AG20443 (cell line): ENCODE measurements at places on chromosomes 2 and 18.
A peak's percentile ranks its signal among the peaks of the same experiment; 100 is the strongest.

- DNase-seq: no peak
These were observed at the start of gene SEPTIN2 for GRCh38 chr2:241315879-241316631. TSS of gene SEPTIN2 (plus strand) at chr2:241315925. CDS start at chr2:241324233, 8,308 bp downstream.

DNA sequence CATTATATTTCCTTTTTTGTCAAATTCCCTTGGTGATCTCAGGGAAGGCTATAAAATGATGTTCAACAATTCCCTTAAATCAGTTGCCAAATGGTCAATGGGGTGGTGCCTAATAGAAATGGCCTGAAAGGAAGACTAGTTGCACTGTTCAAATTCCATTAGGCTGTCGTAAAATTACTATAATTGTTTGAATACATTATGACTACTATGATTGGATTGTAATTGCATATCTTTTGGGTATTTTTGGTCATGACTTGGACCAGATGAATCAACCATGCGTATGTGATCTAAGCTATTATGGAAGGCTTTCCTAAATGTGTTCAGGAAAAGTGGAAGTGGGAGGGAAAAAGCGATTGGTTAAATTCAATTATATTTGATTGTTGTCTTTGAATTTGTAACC, 41.3 kb upstream of the KCNE4 start:
- DNase-seq: peak; percentile 71

DNA sequence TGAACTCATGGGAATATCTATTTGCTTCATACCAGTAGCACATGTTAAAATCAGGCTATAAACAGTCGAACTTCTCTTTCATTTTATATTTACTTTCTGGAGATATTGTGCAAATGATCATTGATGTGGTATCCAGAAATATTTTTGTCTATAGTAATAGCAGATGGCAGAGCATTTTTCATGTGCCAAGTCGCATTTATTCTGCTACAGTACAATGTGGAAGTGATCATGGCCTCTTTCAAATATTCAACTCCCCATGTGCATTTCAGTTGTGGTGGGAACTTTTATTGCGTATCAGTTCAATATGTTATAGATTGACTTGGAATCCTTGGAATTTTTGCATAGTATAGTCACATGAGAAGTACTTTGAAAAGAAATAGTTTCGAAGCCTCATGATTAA, 57.4 kb downstream of the RHBDD1 start:
- DNase-seq: no peak

- DNase-seq: peak; percentile 64
These were observed 123.5 kb upstream of the EML6 start for GRCh38 chr2:54599914-54600313.

DNA sequence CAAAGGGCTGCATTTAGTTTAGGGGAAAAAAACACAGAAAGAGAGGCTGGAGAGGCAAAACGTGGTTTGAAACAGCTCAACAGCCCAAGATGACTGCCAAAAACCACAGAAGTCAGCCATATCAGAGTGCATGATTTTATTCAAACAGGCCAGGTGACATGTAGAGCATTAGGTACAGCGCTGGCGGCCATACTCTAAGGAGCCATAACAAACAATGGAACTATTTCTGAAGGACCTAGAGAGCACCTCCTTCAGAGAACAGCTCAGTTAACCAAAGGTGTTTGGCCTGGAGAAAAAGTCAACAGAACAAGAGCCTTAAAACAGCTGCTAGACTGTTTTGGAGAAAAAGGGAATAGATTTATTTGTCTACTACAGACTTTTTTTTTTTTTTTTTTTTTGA, 2.6 kb downstream of the THADA start:
- no peak for DNase-seq

- no peak for DNase-seq
These were observed 5.9 kb downstream of the TMEM178A start for GRCh38 chr2:39671604-39672003.

GRCh38 chr2:226176283-226176984, 623.2 kb downstream of the IRS1 start:
- DNase-seq: no peak

DNA sequence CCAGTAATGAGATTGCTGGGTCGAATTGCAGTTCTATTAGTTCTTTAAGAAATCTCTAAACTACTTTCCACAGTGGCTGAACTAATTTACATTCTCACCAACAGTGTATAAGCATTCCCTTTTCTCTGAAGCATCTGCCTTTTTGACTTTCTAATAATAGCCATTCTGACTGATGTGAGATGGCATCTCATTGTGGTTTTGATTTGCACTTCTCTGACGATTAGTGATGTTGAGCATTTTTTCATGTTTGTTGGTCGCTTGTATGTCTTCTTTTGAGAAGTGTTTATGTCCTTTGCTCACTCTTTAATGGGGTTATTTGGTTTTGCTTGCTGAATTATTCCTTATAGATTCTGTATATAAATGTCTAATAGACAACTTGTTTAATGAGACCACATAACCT, 69.6 kb upstream of the UGP2 start:
- no peak for DNase-seq

- no peak for DNase-seq
These were observed 31.1 kb upstream of the PPP1R1C start for GRCh38 chr2:181954538-181954883.

DNA sequence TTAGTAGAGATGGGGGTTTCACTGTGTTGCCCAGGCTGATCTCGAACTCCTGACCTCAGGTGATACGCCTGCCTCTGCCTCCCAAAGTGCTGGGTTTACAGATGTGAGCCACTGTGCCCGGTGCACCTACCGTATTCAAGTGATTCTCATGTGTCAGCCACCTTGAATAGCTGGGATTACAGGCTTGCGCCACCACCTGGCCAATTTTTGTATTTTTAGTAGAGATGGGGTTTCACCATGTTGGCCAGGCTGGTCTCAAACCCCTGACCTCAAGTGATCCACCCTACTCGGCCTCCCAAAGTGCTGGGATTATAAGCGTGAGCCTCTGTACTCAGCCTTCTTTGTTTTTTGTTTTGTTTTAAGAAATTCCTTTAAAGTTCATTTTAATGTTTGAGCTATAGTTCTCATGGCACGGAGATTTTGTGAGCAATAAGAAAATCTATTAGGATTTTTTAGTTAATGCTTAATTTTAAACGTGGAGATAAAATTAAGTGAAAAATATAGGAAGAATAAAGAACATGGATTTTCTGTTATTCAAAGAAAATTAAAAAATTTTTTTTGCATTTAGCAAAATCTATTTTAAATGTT, 242.6 kb downstream of the PHLPP1 start:
- DNase-seq: no peak

DNA sequence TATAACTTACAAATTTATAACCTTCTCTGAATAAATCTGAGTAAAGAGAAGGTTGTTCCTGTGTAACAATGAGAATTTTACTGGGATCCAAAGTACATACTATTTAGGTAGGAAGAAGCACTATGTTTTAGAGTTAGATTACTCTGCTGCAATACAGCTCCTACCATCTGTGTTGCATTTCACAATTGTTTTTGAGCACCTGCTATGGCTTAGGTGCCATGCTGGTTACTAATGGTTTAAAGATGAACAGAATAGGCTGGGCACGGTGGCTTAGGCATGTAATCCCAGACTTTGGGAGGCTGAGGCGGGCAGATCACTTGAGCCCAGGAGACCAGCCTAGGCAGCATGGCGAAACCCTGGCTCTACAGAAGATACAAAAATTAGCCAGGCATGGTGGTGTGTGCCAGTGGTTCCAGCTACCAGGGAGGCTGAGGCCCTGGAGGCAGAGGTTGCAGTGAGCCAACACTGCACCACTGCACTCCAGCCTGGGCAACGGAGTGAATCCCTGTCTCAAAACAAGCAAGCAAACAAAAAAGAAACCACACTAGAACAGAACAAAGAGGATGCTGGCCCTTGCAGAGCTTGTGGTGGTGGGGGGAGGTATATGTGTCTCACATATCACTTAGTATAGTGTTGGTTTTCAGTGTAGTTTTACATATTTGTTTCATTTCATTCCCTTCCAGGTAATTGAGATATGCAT, 56.7 kb downstream of the SPTBN1 start:
- no peak for DNase-seq

DNA sequence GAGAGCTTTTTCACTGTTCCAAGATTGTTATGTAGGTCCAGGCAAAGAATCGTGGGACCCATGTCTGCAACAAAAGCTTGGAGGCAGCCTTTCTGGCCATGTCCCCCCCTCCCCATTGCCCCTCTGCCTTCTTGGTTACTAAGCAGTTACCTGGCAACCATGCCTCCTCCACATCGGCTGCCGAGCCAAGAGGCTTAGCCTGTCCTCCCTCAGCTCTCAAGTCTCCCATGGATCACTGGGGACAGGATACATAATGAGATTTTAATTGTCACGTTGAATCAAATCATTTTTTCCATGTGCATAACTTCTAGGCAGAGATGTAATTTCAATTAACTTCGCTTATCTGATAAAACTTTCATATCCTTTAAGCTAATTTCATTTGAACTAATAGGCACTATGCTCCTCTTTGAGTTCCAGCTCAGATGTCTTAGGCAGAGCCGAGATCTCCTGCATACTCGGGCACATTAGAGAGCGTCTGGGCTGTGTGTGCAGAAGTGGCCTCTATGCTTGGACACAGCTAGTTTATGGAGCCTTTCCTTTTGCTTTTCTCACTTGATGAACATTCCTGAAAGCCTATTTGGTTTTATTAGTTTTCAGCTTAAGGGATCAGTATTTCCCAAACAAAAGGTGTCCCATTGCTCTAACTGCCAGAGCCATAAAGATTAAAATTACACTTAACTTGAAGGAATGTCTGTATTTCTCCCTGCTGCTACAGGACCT, 80.7 kb downstream of the LYPD1 start:
- DNase-seq: no peak

- no peak for DNase-seq
These were observed 62.1 kb downstream of the SCN3A start for GRCh38 chr2:165141601-165142354.

DNA sequence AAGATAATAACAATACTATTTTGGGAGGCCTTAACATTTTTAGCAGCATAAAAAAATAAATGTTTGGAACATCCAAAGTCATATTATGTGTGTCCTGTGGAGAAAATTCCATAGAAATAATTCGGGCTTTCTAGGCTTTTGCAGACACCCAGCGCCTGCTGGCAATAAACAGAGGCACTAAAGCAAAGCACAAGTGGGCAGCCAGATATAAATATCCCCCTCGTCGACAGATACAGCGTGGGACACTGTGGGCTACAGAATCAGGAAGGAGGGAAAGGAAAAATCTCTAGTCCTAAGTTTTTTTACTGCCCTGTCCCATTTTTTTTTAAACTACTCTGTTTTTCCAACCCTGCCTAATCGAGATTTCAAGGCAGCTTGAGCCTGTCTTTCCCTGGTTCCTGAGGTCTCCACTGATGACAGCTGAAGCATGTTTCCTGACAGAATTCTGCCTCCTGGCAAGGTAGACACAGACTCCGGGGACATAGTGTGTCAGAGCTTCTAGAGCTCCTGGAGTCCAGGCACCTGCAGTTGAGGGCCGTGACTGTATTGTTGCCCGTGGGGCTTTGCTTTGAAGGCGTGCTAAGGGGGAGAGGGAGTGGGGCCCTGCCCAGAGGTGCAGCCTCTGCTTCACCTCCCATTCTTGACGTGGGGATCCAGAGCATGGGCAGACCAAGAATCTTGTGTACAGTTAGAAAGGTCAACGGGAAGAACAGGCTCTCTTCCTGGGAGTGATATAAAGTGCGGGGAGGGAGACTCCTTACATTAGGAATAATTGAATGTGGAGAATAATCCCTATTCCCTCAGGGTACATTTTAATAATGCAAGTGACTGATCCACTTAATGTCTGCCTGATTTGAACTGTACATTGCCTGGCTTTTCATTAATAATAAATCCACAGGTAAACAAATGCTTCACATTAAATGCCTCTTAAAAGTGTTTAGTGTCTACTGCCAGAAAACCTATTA, 232.3 kb downstream of the DCC start:
- no peak for DNase-seq

GRCh38 chr2:128282976-128283810, 35.5 kb downstream of the HS6ST1 start:
- DNase-seq: no peak

- no peak for DNase-seq
These were observed 576.5 kb downstream of the NRXN1 start for GRCh38 chr2:50455351-50455939.

DNA sequence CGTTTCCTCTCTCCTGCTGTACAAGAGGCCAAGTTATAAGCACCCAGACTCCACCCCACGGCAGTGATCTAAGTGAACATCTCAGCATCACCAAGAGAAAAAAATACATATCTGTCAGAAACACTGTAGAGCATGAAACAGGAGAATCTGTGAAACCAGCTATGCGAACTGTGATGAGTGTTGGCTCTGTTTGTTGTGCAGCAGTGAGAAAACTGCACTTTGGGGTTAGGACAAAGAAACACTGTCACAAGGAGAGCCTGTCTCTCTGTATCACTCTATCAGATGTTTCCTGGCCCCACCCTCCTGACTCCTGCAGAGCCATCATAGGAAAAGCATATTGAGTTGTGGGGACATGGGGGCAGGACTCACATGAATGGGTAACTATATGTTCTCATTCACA, 87.1 kb downstream of the LAMA3 start:
- DNase-seq: no peak

DNA sequence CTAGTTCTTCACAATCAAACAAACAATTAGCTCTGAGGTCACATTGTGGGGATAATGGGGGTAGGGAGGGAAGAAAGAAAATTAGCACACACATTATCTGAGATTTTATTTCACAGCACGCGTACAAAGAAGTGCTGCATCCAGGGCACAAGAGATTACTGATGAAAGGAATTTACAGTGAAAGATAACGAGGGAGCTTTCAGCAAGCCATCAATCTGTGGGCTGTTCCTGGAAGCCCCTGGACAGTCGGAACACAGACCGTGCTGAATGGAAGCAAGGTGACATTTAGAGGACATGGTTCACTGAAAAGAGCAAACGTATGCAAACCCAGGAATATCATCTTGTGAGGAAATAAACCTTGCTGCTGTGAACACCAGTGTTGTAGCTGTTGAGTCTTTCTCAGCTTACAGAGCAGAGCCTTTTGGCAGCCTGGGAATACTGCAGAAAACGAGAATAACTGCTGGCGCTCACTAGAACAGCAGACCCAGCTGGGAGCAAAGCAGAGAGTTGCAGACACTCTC, 63.2 kb downstream of the SCG2 start:
- DNase-seq: no peak

DNA sequence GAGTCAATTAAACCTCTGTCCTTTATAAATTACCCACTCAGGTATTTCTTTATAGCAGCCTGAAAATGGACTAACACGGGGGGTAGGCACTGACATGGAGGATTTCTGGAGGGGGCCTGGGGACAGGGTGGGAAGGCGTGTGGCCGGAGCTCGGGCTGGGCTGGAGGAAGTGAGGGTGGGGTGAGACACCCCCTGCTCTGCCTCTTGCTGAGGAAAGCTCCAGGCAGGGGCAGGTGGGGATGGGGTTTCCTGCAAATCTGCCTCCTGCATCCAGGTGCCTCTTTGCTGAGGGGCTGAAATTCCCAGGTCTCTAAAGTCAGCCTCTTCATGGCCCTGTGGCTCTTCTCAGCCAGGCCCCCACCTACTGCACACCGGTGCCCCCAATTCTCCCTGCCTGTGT, 25.7 kb upstream of the OTOS start:
- no peak for DNase-seq
